ENCODE measurements at places on chromosomes 6 and 20.

DNA sequence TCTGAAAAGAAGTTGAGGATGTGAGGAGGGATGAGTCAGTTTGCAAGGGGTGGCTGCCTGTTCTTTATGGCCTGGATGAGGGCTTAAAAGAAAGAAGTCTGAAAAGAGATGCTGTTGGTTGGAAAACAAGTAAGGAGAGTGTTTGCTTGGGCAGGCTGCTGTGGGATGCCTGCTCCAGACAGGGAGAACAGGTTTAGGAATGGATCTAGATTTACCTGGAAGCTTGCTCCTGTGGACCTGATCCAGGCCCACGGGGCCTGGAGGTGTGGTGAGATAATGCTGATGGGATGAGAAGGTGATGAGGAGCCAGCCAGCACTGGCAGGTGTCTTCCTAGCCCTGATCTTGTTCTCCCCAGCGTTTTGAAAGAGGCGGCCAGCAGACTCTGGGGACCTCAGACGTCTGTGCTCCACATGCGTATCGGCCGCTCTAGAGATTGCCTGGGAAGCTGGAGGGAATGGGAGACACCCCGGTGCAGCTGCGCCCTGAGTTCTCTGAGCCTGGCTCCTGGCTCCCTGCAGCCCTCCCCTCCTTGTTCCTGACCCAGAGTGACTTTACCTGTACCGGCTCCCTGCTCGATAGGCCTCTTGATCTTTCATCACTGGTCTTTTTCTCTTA lies 331.3 kb downstream of the ZFAND3 start:
- no peak for DNase-seq

- DNase-seq, result no peak
These were observed 600.4 kb downstream of the HTR1B start for GRCh38 chr6:76862936-76863335.

DNA sequence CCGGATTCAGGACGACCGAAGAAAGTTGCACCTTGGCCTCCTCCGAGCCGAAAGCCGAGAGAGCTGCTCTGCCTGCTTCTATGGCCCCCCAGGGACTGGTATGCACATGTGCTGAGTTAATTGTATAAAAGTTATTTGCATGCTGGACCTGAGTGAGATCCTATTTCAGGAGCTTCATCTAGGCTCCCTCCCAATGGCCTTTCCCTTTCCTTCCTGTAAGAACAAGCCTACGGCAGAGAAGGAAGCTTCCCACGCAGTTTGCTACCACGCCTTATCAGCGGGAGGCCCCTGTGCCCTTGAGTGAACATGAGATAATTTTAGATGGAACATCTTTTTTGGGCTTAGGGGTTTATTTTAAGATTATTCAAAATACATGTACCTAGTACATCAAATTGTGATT lies 65.9 kb downstream of the RIN2 start:
- DNase-seq, result no peak

GRCh38 chr20:45406260-45407066 lies 1.6 kb upstream of the DBNDD2 start:
- DNase-seq, result no peak

DNA sequence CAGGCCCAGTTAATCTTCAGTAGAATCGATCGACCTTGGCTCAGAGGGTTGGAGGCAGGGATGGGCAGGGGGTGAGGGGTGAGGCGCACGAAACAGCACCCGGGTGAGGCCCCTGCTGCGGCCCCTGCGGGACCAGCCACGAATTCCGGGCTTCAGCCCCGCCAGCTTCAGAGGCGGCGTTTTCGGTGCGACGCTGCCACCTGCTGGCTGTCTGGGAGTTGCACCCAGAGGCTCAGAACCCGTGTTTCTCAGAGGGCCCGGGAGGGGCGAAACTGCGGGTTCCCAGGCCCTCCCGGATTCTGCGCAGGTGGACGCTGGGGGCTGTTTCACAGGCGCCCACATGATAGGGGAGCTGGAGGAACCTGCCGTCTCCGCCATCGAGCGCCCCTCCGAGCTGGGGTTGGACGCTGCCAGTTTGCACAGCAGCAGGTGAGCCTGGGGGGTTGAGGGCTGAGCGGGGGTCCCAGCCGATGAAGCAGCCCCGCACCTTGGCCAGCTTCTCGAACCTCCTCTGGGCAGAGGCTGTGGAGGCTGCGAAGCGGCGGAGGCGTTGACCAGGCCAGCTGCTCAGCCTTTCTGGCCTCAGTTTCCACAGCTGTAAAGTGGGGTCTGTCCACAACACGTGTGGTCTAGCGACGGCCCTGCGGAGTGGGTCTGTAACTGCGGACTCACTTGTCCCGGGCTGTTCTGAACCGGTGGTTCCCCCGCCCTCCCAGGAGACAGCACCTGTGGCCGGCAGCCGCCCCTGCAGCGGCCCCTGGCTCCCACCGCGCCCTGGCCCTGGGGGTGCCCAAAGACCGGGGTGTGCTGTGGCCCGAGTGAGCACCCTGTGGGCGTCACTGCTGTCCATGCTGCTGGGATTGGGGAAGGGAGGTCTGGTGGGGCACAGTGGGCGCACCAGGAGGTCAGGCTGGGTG lies 2.5 kb upstream of the BHLHE23 start:
- DNase-seq, result peak; percentile 35

DNA sequence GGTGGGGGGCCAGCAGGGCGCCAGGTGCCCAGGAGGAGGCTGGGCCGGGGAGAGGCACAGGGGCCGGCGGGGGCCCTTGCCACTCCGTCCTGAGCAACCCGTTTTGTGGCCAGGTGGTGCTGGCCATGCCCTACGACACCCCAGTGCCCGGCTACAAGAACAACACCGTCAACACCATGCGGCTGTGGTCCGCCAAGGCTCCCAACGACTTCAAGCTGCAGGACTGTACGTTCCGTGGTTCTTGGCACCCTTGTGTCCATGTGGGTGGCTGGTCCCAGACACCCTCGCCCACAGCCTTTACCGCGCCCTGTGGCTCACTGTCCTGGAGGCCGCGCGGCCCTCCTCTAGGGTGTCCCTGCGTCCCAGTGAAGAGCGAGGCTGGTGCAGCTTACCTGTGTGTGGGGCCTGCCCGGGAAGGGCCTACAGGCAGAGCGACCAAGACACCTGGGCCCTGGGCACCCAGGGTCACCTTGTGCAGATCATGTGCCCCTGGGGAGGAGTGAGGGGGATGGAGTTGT lies 28.7 kb downstream of the PYGB start:
- no peak for DNase-seq
